Stimulated activated CD4-positive, alpha-beta T cell treated with anti-CD3 and anti-CD28 coated beads, Interleukin-2, amount 100 ng/mL, for 24 hours (primary cell): ENCODE measurements at places on chromosomes 11 and 22.

DNA sequence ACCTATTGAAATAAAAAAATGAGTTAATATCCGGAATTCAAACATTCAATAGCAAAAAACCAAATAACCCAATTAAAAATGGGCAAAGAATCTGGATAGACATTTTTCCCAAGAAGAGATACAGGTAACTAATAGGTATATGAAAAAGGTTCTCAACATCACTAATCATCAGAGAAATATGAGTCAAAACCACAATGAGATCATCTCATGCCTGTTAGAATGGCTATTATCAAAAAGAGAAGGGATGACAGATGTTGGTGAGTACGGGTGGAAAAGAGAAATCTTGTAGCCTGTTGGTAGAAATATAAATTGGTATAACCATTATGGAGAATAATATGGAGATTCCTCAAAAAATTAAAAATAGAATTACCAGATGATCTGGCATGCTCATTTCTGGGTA lies 26.9 kb upstream of the OR6M1 start:
- no peak for DNase-seq

GRCh38 chr11:2911785-2912391 lies 17.3 kb downstream of the PHLDA2 start:
- DNase-seq: no peak

- peak; percentile 77 for DNase-seq
Observed at GRCh38 chr11:63985812-63986155, 454 bp upstream of the OTUB1 start.

- DNase-seq: no peak
Observed at GRCh38 chr11:72958791-72959190, 144.6 kb downstream of the ATG16L2 start.

GRCh38 chr11:114348200-114349191 lies 51.8 kb downstream of the C11orf71 start:
- peak; percentile 30 for DNase-seq
